Activated T-cell treated with anti-CD3 and anti-CD28 coated beads, Interleukin-2, amount 50 U/mL, for 48 hours (primary cell): ENCODE measurements at places on chromosomes 11 and 22.

- no peak for DNase-seq
Observed at GRCh38 chr22:44281768-44282637, 30.7 kb downstream of the SHISAL1 start.

GRCh38 chr22:42758931-42759629, 38.4 kb upstream of the A4GALT start:
- no peak for DNase-seq

GRCh38 chr11:95067039-95067840, 521 bp downstream of the SRSF8 start:
- DNase-seq, result peak; percentile 85

- no peak for DNase-seq
Observed at GRCh38 chr11:108206171-108206570, 16.3 kb downstream of the NPAT start.

- DNase-seq, result no peak
Observed at GRCh38 chr11:83625336-83625735, 339.2 kb upstream of the CCDC90B start.

- DNase-seq, result peak; percentile 89
Observed at GRCh38 chr22:29154364-29155048, 51.2 kb upstream of the EMID1 start.

GRCh38 chr11:110219006-110219785, 77.2 kb downstream of the RDX start:
- DNase-seq, result no peak

GRCh38 chr11:116852261-116853031, 15.0 kb upstream of the APOA1 start:
- peak; percentile 42 for DNase-seq

DNA sequence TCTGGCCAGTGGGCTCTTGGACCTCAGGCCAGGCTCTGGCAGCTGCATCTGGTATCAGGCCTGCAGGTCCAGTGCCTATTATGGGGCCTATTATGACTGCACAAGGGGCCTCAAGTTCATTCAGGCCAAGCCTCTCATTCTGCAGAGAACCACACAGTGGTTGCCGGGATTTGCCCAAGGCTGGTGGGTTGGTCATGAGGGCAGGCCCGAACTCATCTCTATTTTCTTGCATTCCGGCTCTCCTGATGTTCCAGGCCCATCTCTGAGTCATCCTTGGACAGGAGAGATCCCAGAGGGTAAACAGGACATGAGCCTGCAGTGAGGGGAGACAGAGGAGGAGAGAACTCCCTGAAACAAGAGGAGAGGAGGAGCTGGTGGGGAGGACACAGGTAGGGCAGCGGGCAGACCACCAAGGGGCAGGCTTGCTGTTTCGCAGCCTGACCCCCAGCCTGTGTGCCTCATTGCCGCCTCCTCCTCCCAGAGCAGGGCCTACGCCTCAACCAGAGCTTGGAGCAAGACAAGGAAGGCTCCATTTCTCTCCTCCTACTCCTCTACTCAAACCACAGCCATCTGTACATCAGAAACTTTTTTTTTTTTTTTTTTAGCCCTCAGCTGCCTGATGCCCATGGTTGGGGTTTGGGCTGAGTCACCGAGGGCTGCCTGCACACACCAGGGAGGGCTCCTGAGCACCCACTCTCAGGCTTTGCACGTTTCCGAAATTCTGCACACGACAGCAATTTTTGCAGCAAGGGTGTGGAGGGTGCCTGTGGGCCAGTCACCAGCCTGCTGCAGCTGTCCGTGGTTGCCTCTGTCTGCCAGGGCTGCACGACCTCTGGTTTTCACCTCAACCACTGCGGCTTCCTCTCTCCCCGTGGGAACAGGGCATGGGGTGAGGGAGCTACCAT, 12.7 kb upstream of the TREH start:
- peak; percentile 78 for DNase-seq

DNA sequence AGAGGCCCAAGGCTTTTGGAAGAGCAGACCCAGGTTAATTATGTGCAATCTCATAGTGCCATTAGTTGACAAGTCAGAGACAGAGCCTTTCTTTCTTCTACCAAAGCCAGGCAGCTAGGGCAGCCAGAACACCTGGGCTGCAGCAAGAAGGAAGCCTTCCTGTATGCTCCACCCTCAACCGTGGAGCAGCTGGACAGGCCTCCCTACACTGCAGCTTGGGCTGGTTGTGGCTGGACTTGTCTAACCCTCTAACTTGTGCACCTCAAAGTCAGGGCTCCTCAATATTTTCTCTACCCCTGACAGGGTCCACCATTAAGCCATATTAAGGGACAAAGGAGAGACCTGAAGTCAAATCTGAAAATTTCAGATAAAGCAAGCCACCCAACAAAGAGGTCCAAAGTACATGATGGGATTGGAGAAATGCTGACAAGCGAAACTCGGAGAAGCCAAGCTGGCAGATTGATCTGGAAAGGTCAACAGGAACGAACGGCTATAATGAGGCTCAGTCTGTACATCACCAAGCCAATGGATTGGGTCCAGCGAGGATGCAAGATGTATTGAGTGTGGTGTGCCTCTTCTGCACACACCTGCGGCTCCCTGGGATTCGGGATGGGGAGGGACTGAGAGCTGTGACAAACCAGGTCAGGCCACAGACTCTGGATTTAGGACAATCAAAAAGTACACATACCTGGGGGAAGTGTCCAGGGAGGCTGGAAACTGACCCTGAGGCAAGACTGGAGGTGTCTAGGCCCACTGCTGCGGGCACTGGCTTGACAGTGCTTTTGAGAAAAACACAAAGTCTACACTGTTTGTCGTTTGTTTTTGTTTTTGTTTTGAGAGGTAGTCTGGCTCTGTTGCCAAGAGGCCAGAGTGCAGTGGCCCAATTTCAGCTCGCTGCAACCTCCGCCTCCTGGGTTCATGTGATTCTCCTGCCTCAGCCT, 11.7 kb upstream of the SLC43A3 start:
- DNase-seq, result no peak
